ENCODE measurements at places on chromosomes 5 and 9. TPM values are rescaled to one million over a fixed set of nuclear protein-coding genes. Genes with fewer than 3 reads are reported as not detected.

Gene PJA2
- 19.9 TPM for polyA plus RNA-seq

GRCh38 chr5:116091416-116091815, 6.6 kb downstream of the COMMD10 start:
- DNase-seq = no peak

GRCh38 chr5:156383510-156384265, 56.7 kb downstream of the SGCD start:
- no peak for DNase-seq

GRCh38 chr9:112332674-112332976, 794 bp downstream of the PTBP3 start:
- DNase-seq = no peak

Gene GTF3C4
- 4.4 TPM for polyA plus RNA-seq

- no peak for DNase-seq
Observed at GRCh38 chr9:95175523-95175922, 142.0 kb downstream of the FANCC start.

DNA sequence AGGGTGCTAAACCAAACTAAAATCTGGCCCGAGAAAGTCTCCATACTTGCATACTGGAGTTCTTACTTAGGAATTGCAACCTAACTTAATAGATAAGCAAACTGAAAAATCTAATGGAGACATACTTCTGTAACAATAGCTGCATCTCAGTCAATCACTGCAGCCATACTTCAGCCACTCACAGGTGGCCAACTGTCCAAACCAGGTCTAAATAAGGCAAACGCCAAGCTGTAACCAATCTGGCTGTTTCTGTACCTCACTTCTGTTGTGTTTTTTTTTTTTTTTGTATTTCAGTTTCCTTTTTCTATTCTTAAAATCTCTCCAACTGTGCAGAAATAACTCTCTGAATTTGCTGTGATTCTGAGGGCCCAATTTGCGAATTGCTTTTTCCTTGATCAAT, 4.4 kb upstream of the NDUFB6 start:
- DNase-seq = no peak

DNA sequence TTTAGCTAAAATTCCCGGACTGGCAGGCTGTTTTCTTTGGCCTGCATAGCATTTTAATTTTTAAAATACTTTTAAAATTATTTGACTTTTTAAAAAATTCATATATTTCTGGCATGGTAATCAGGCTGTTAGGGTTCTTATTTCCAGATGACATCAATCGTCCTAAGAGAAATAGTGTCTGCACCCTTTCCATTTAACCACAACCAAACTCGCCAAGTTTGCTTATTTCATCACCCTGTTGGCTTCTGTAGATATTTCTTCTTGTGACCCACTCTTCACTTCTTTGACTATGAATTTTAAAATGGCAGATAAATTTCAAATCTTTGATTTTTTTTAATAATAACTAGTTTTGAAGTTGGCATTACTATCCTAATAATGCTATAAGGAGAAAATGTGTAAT, 675.7 kb upstream of the FTMT start:
- no peak for DNase-seq

DNA sequence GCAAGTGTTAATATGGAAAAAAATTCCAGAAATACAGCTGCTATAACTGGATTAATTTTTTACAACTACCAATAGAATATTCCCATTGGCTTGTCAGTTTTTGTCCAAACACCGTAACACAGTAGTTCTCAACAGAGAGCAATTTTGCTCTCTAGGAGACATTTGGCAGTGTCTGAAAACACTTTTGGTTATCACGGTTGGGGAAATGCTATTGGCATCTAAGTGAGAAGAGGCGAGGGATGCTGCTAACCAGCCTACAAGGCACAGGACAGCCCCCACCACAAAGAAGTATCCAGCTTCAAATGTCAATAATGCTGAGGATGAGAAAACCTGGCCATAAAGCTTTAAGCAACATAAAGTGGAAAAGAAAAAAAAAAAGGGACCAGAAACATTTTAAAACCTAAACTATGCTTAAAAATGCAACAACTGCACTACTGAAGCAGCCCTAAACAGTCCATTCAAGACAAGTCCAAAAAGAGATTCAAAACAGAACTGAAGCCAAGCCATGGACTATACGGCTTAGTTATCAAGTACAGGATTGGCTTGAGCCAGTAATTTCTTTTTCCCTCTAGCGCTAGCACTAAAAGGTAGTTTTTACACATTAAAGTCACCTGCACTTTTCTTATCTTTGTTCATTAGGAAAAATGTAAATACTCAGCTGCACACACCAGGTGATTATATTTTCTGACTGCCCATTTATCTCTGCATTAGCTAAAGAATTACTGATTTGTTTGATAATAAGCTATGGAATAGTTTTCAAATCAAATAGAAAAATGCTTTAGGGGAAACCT, 83.9 kb downstream of the NR3C1 start:
- no peak for DNase-seq

Gene NRARP
- 1.5 TPM for polyA plus RNA-seq

All from stomach (tissue), 19 donors.